ENCODE measurements at places on chromosomes 2 and 18. TPM values are rescaled to one million over a fixed set of nuclear protein-coding genes. Genes with fewer than 3 reads are reported as not detected.

GRCh38 chr2:234478121-234478858 is 18.6 kb downstream of the ARL4C start:
- DNase-seq: peak; percentile 18

DNA sequence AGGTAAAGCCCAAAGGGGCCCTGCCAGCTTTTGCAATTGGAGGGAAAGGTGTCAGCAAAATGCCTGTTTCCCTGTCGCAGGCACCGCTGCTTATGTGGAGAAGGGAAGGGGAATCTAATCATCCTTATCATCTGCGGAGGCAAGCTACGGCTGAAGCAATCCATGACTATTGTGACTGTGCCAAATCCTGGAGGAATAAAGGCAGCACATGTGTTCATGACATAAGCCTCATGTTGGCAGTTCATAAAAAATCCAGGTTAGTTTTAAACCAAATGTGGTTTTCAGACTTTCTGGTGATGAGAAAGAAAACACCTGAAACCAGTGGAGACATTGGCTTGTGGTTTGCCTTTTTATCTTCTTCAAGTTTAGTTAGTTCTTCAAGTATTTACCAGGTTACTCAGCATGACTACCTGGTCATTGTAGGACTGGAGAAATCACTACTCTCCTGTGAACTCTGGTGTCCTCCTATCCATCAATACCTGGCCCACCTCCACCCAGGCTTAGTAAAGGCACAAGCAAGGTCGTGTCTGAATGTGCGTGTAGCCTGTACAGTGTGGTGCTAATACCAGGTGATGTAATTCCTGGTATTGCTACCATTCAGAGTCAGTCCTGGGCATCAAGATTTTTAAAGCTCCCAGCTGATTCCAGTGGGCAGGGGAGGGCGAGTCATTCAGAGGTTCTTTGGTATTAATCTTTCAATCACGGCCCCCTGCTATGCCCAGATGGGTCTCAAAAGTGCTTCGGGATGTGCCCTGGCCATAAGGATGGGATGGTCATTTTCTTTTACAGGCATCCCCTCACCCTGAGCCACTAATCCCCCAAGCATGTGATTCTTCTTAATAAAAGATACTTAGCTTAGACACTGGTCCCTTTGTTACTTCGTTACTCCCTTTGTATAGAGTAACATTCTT is 96.8 kb downstream of the TGFA start:
- DNase-seq: no peak

- no peak for DNase-seq
These were observed 138.4 kb upstream of the CCDC68 start for GRCh38 chr18:55097456-55098170.

DNA sequence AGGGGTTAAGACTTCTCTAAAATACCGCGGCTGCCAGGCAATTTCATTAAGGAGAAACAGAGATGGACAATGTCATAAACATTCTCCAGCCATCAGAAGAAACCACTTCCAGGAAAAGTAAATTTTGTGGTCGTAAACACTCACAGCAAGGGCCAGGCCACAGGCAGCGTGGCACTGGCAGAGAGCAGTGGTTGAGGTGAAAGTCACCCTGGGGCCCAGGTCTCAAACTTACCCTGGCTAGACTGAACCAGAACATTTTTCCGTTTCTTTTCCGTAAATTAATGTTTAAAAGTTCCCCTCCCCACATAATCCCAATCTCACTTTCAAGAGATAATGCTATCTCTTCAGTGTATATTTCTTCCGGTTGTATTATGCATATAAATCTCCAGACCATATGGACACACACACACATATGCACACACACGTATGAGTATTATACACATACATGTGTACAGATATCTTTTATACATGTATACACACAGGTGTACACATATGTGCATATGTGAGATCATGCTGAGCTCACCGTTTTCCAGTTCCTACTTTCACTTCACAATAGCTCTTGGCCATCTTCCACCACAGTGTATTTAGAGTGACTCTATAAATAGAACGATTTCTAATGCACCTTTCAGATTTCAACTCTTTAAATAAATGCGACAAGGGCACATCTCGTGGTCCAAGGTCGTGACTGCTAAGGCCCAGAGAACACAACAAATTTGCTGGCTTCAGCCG is 90.1 kb downstream of the MALT1 start:
- DNase-seq: no peak

PRPF40A gene
- 79.2 TPM for total RNA-seq

UBR3 gene
- 62.9 TPM for total RNA-seq

C2orf81 gene
- 1.1 TPM for total RNA-seq

MEP1B gene
- total RNA-seq: 0.42 TPM

All from mesenteric fat pad (tissue), 1 donor.